ENCODE measurements at places on chromosomes 13 and 19.

DNA sequence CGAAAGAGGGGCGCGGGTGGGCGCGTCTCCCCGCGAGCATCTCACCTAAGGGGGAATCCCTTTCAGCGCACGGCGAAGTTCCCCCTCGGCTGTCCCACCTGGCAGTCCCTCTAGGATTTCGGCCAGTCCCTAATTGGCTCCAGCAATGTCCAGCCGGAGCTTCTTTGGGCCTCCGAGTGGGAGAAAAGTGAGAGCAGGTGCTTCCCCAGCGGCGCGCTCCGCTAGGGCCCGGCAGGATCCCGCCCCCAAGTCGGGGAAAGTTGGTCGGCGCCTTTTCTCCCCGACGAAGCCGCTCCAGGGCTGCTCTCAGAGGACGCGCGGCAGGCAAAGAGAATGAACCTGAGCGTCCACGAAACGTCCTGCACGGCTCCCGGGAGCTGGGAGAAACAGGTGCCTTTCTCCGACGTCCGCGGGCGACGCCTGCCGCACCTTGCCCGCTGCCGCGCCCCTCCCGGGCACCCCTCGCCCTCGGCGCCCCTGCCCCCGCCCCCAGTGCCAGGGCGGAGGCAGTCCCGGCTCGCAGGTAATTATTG lies 366 bp upstream of the KL start:
- no peak for DNase-seq

DNA sequence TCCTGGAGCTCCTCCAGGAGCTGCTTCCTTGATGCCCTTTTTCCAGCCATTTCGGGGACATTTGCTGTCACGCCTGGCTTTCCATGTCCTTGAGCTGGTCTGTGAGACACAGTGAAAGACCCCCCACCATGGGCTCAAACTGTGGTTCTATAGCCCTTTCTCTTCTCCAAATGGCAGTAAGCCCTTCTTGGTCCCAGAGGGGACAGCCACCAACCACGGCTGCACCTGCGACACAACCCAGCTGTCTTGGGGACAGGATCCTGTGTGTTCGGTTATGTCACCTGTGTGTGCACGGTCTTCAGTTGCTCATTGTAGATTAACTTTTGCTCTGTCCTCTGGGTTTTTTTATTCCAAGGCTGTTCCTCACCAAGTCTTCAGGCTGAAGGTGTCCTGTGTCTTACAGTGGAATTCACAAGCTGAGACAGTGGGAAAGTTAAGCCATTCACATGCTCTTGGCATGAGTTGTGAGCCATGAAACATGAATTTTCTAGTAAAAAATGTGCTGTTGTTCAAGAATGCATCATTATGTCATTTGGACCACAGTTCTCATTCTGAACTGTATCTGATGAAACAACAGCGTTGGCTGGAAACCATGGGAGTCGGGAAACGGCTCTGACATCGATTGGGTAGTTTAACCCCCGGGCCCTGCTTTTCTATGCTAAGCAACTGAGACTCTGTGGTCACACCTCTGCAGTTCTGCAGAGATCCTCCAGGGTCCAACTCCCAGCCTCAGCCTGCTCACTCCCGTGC lies 129.5 kb upstream of the MCF2L start:
- DNase-seq: no peak

GRCh38 chr19:1970003-1970805 lies 29.2 kb downstream of the CSNK1G2 start:
- DNase-seq: no peak

GRCh38 chr13:24293746-24294145 lies 15.6 kb upstream of the C1QTNF9 start:
- DNase-seq: no peak

DNA sequence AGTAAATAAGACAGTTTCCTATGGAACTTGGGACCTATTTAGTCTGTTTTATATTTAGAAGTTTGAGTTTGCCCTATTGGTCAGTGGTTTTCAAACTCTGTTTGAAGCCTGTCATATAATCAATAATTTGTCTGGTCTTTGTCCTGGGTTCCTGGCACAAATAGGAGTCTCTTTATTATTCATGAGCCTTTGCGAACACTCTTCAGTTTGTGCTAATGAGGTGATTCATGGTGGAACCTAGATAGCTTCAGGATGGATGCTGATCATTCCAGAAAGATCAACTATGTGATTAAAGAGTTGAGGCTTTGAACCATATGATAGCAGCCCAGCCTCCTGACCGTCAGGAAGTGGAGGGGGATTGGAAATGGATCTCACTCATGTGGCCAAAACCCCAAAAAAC lies 10.0 kb upstream of the VWA8 start:
- DNase-seq: no peak

DNA sequence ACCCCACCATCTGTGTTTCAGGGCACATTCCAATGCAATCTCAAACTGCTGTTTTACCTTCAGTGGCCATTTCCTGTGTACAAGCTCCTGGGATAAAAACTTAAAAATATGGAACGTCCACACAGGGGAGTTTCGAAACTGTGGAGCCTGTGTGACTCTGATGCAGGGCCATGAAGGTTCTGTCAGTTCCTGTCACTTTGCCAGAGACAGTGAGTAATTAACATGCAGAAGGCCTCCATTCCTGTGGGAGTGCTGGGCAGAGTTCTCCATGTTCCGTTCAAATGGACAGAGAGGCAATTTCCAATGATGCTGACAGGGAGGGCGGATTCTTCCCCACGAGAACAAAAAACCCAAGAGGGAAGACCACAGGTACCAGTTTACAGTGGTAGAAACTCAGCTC lies 24.4 kb downstream of the WDR88 start:
- no peak for DNase-seq

GRCh38 chr19:53549340-53549739 lies 11.4 kb downstream of the ZNF331 start:
- no peak for DNase-seq

GRCh38 chr19:13729859-13730258 lies 34.5 kb upstream of the MRI1 start:
- DNase-seq: no peak

DNA sequence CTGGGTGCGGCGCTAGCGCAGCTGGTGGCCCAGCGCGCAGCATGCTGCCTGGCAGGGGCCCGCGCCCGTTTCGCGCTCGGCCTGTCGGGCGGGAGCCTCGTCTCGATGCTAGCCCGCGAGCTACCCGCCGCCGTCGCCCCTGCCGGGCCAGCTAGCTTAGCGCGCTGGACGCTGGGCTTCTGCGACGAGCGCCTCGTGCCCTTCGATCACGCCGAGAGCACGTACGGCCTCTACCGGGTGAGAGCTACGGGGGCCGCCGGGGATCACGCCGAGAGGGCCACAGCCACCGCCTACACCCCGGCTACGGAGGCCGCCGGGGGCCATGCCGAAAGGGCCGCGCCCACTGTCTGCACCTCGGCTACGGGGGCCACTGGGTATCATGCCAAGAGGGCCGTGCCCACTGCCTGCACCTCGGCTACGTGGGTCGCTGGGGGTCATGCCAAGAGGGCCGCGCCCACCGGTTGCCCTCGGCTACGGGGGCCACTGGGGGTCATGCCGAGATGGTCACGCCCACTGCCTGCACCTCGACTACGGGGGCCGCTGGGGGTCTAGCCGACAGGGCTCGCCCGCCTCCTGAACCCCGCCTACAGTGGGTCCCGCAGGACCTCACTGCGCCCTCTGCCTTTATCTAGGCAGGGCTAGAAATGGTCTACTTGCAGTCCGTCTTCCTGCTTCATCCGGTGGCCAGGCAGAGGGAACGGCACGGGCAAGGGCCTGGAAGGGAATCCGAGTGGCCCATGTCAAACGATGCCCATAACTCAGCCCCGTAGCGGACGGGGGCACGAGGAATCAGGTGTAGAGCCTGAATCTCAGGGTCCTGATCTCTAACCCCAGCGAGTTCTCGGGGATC lies 500 bp downstream of the PGLS start:
- DNase-seq: peak; percentile 90

DNA sequence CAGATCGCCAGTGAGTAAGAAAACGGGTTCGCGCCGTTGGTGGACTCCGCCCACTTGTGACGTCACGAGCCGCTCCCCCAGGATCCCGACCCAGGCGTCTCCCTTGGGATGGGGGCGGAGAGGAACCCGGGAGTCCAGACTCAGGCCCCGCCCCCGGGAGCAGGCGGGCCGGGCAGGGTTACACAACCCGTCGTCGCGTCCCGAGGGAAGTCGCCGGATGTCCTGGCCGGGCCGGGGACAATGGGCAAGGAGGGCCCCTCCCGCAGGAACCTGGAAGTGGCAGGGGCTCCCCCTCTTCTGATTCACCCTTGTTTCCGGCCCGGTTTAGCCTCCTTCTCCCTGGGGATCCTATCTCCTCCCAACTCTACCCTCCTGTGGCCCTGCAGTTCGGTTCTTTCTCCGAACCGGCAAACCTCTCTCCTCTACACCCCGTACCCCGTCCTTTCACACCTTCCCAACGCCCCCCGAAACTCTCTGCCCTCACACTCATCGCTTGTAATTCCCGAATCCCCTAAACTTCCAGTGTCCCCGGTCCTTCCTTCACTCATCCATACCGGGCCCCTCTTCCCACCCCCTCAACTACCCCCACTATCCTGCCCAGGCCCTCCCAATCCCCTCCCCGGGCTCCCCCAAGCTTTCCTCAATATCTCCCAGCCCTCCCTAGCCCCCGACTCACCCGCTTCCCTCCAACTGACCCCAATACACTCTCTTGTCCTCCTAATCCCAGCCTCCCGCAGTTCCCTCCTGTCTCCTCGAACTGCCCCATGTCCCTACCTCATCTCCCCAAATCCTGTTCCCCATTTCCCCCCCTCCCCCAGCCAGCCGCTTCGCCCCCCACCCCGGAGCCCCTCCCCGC lies 20.0 kb upstream of the ERCC1 start:
- peak; percentile 72 for DNase-seq

DNA sequence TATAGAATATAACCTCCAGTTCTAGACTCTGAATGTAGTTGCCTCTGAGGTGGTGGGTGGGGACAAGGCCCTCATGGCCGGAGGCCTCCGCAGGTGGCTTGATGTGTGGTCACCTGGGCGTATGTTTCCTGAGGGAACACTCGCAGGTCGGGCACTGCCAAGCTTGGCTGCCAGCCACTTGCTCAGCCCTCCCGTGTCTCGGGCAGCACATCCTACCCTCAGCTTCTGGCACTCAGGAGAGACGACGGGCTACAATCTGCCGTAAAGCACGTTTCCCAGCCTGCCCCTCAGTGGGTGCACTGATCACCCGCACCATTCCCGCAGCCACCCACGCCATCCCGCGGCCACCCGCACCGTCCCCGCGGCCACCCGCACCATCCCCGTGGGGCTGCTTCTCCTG lies 15.2 kb downstream of the THOP1 start:
- DNase-seq: no peak

- no peak for DNase-seq
Measured at GRCh38 chr13:73440296-73440895, 381.6 kb downstream of the KLF5 start.

DNA sequence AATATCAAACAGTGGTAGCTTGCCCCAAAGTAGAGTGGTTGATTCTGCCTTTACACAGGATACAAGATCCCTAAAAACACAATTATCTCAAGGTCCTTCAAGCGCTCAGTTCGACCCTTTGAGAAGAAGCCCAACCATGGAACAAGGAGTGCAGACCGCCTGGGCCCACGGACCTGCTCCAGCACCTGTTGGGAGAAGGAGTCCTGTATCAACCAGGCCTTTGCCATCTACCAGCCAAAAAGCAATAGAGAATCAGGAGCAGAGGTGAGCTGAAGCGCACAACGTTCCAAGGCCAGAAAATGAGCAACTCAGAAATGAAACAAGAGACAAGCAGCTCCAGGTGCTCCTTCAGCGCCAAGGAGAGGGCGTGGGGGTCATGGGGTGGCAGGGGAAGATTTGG lies 6.3 kb upstream of the LILRB3 start:
- DNase-seq: no peak

- DNase-seq: no peak
Measured at GRCh38 chr13:77143431-77143830, 116.5 kb upstream of the FBXL3 start.

DNA sequence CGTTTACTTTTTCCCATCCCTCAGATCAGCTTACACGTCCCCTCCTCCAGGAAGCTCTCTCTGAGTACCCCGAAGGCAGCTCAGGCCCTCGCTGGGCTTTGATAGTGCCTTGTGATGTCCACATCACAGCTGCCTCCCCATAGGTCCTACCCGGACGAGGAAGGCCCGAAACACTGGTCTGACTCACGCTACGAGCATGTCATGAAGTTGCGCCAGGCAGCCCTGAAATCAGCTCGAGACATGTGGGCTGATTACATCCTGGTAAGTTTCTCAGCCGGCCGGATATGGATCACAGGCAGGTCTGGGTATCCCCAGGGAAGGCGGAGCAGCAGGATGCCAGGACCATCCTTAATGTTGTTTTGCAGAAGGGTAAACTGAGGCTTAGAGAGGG lies 4.8 kb downstream of the COLGALT1 start:
- DNase-seq: no peak

GRCh38 chr19:9070066-9070465 lies 16.8 kb upstream of the OR1M1 start:
- no peak for DNase-seq

GRCh38 chr13:109750221-109750775 lies 36.1 kb downstream of the IRS2 start:
- DNase-seq: no peak

DNA sequence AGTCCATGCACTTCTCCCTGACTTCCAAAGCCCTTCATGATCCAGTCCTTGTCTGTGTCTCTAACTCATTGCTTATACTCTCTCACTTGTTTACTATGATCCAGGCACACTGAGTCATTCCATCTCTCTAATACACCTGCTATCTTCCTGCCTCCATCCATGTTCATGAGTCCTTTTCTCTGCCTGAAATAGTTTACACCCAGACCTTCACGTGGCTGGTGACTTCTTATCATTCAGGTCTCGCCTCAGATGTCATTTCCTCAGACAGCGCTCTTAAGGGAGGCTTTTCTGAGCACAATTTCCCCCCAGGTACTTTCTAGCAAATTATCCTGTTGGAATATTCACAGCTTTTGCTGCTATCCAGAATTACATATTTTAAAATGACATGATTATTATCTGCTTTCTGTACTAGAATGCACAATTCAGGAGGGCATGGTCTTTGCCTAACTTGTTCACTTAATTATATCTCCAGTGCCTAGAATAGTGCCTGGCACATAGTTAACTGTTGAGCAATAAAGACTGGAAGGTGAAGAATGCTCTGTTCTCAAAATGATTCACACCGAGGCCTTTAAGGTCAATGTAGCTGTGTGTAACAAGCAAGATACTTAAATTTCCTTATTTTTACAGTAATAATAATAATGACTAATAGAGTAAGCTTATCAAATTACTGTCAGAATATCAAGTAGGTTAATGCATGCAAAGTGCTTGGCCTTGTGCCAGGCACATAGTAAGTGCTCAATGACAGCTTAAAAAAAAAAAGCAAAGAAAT lies 183.7 kb upstream of the SPRY2 start:
- no peak for DNase-seq

- DNase-seq: no peak
Measured at GRCh38 chr13:74090397-74090796, 43.8 kb downstream of the KLF12 start.

All from CD4-positive, alpha-beta T cell treated with Interleukin-17A for 1 hour (primary cell).